IPS DF 19.7 (cell line): ENCODE measurements at places on chromosomes 3 and 15.

DNA sequence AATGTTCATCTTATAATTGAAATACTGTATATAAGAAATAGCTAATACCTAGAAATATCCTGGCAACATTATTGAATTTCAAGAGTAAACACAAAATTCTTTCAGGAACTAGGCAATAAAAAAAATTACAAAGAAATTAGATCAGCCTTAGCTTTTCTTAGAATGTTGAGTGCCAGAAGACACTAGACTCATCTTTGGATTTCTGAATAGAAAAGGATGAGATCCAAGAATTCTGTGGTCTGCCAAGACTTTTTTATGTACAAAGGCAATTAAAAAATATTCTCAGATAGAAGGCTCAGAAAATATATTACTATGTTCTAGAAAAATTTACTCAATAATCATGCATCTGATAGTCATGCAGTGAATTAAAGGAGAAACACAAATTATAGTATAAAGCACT is 294.5 kb upstream of the CDIN1 start:
- DNase-seq = no peak

- DNase-seq = no peak
Observed at GRCh38 chr3:94285872-94286271, 223.0 kb downstream of the NSUN3 start.

- no peak for DNase-seq
Observed at GRCh38 chr3:79414806-79415205, 353.0 kb downstream of the ROBO1 start.

DNA sequence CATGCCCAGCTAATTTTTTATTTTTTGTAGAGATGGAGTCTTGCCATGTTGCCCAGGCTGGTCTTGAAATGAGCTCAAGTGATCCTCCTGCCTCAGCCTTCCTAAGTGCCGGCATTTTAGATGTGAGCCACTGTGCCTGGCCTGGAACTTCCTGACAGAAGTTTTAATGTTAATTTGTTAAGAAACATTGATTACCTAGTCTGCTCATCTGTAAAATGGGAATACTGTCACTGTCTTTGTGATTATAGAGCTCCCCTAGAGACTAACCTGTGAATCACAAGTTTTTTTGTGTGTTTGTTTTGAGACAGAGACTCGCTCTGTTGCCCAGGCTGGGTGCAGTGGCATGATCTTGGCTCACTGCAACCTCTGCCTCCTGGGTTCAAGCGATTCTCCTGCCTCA is 4.3 kb upstream of the EIF3J start:
- no peak for DNase-seq

DNA sequence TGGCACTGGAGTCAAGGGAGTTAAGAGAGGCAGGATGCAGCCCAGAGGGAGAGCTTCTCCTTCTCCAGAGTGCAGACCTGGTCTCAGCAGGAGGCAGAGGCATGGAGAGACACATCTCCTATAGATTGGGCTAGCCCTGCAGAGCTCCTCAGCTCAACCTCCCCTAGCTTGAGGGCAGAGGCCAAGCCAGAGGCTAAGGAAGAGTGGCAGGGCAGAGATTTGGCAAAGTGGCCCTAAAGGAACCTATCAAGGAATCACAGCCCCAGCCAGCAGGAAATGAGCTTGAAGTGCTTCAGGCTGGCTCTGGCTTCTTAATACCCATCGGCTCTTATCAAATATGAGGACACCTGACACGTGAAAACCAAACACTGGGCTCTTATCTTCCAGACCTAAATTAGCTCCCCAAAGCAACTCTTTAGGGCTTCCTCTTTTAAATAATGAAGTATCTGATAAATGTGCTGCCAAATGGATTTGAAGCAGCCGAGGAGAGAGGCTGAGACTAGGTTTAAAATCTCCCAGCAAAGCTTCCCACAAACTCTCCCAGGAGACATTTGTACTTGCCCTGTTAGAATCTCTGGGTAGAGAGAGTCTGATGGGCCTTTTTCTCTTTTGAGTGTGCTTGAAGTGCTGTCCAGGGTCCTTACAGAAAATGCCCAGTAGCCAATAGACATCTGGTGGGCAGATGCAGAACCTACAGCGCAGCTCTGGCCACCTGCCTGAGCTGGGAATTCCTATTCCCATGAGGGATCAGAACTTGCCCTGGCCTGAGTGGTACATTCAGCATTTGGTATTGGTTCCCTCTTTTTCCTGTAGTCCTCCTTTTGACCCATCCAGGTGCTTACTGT is 271.4 kb downstream of the CLSTN2 start:
- DNase-seq = peak; percentile 25

- DNase-seq = no peak
Observed at GRCh38 chr3:81696090-81696489, 65.4 kb downstream of the GBE1 start.

GRCh38 chr3:187274977-187275338 is 16.6 kb downstream of the MASP1 start:
- peak; percentile 85 for DNase-seq

DNA sequence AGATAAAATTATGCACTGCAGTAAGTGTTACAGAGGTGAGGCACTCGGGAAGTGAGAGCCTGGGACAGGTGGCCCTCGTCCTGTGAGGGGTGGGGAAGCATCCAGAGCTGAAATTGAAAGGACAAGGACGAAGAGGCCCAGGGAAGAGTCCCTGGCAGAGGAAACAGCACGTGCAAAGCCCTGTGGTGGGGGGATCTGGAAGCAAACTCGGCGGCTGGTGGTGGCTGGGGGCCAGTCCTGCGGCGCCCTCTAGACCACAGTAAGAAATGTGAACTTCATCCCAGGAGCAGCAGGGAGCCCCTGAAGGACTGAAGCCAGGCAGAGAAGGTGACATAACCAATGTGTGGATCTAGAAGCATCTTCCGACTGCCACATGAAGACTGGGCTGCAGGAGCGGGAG is 42.8 kb downstream of the GRIP2 start:
- DNase-seq = peak; percentile 30

DNA sequence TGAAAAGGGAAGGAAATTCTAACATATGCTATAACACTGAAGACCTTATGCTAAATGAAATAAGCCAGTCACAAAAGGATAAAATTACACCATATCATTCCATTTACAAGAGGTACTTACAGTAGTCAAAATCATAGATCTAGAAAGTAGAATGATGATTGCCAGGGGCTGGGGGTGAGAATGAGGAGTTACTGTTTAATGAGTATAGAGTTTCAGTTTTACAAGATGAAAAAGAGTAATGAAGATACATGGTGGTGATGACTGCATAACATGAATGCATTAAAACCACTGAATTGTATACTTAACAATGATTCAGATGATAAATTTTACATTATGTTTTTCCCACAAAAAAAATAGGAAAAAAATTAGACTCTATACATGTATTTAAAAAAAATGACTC is 152.6 kb downstream of the SCAPER start:
- no peak for DNase-seq

- DNase-seq = no peak
Observed at GRCh38 chr3:59499954-59500353, 450.1 kb upstream of the CFAP20DC start.

DNA sequence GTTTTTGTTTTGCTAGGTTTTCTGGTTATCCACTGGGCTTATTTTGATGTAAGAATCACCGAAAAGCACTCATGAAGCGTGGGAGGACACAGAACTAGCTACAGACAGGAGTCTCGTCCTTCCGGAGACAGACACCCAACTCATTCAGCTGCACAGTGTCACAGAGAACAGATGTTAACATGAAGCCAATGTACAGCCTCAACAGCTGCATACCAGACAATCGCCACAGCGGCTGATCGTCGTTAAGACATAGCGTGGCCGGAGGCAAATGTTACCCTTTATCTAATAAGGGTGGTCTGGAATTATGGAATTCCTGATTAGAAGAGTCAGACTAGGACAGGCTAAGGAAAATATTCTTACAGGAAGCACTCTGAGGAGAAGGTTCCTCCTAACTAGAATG is 1.1 kb upstream of the PYGO1 start:
- no peak for DNase-seq

- DNase-seq = no peak
Observed at GRCh38 chr15:96340348-96340597, 9.8 kb downstream of the NR2F2 start.

DNA sequence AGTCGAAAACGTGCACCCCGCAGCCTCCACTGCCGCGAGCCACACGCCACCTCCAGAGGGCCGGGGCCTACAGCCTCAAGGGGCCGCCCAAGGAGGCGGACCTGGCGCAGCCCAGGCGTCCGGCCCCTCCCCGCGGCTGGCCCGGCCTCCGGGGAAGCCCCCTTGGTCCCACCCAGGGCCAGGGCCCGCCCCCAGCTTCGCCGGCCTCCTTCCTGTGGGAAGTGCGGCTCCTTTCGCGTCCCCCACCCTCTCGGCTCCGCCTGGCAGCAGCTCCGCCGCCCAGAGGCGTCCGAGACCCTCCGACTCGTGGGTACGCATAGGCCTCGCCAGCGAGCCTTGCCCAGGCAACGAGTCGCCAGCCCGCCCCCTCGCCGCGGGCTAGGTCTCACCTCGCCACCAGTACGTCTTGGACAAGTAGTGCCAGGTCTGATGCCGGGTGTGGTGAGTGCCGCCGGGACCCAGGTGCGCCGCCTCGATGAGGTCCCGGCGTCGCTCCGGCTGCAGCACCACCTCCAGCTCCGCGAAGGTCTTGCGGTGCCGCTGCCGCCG is 642 bp downstream of the ZBTB11 start:
- DNase-seq = peak; percentile 79

GRCh38 chr15:62648954-62649353 is 393.6 kb upstream of the TPM1 start:
- DNase-seq = no peak

GRCh38 chr15:66496951-66497501 is 536 bp downstream of the SNAPC5 start:
- no peak for DNase-seq

DNA sequence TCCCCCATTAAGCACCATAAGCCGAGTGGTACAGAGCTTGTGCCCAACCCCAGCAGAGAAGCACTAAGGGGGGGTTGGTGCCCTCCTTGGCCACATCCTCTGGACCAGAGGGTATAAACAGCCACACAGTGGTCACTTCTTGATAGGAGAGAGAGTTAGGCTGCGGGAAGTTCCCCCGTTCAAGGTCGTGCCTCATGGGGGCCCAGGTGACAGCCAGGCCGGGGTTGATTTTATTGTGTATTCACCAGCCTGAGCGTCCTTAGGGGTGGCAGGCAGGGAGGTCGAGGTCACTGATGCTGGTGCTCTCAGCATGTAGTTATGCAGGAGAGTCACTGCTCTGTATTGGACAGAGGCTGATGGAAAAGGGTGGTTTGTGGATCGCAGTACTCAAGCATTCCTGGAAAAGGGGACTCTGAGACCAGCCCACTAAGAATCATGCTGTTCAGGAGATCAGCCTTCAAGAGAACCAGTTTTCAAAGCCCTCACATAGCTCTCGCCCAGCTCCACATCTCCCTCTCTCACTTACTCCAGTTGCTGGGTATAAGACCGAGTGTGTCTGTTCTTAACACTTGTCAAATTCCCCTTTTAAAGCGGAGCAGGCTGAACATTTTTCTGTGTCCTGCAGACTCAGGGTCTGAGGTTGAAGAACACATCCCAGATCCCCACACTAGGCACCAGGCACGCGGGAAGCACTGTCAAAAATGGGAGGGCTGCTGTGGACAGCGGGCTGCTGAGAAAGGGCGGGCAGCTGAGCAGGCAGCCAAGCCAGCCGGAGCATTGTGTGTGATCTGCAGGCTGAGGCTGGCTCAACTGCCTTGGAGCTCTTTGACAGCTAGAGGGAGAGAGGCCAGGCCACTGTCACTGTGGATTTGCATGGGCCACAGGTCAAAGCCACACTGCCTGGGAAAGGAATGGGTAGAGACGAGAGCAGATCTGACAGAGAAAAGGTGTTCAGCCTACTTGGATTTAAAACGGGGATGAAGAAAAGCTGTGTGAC is 279.3 kb upstream of the LRRFIP2 start:
- no peak for DNase-seq

DNA sequence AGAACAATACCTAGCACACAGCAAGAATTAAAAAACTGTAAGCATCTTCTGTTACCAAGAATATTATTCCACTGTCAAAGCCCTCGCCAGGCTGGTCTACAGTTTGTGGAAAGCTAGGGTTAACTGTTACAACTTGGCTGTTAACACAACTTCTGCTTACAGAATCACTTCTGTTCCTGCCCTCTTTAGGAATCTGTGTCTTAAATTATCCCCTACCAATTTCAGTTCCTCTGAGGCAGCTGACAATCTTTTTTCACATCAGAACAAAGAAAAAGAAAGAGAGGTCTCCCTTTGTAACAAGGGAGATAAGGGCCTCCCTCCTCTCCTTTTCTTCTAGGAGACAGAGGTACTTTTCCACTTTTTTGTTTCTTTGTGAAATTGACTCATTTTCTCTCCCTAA is 188.9 kb downstream of the FMN1 start:
- DNase-seq = no peak

GRCh38 chr15:99430881-99431401 is 134.8 kb upstream of the MEF2A start:
- no peak for DNase-seq

DNA sequence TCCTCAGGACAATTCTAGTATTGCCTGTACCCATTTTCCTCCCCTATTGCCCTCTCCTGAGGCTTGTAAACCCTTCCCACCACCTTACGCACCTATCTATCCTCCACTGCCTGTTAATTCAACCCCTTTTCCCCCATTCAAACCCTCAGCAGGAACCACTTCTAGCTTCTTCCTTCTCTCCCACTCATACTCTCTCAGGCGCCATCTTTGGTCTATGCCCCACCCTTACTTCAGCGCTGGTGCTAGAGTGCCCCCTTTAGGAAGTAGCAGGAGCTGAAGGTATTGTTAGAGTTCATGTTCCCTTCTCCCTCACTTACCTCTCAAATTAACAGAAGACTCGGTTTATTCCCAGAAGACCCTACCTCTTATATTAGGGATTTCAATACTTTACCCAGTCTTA is 121.8 kb upstream of the NLGN1 start:
- peak; percentile 5 for DNase-seq

- DNase-seq = no peak
Observed at GRCh38 chr3:12750658-12751071, 8.4 kb downstream of the TMEM40 start.

GRCh38 chr3:19116239-19116638 is 32.1 kb upstream of the KCNH8 start:
- DNase-seq = no peak

GRCh38 chr15:55526559-55527036 is 18.6 kb upstream of the DNAAF4 start:
- DNase-seq = peak; percentile 59

GRCh38 chr3:155744010-155744625 is 753 bp downstream of the PLCH1 start:
- DNase-seq = no peak

- no peak for DNase-seq
Observed at GRCh38 chr15:97501291-97501690, 459.2 kb upstream of the ARRDC4 start.

DNA sequence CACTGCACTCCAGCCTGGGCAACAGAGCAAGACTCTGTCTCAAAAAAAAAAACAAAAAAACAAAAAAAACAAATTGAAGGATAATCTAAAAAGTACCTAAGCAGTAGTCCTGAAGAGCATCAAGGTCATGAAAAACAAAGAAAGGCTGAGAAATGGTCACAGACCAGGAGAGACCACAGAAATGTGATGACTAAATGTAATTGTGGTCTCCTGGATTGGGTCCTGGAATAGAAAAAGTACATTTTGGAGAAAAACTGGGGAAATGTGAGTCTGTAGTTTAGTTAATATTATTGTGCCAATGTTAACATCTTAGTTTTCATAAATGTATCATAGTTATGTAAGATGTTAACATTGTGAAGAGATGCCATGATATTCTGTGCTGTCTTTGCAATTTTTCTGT is 267.5 kb upstream of the NR2E3 start:
- no peak for DNase-seq
